ENCODE measurements at places on chromosomes 5 and 9.

GRCh38 chr5:181051841-181052671 lies 12.0 kb downstream of the BTNL9 start:
- DNase-seq: no peak

- no peak for DNase-seq
Observed at GRCh38 chr9:72808446-72808768, 144.4 kb downstream of the ALDH1A1 start.

- peak; percentile 16 for DNase-seq
Observed at GRCh38 chr5:108818613-108819272, 71.0 kb downstream of the FER start.

GRCh38 chr5:150318613-150319483 lies 16.1 kb upstream of the ARSI start:
- DNase-seq: no peak

- DNase-seq: no peak
Observed at GRCh38 chr9:90511711-90512110, 130.9 kb downstream of the DIRAS2 start.

GRCh38 chr9:127662617-127663016 lies 44.2 kb upstream of the CFAP157 start:
- DNase-seq: no peak

DNA sequence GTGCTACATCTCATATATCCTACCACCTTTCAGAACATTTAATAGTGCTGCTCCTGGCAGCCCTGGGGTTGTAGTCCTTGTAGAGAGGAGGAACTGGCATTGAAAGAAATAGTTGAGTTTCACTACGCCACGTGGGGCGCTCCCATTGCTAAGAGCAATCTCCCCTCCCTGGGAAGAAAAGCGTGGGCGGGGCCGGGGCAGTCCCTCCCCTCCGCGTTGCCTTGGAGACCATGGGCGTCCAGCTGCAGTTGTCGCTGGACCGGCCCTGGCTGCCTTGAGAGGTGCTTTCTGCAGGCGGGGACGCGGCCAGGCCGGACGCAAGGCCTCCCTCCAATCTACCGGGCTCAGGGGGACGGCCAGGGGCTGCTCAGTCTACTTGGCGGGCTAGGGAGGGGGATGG lies 368 bp upstream of the CCDC180 start:
- peak; percentile 41 for DNase-seq

DNA sequence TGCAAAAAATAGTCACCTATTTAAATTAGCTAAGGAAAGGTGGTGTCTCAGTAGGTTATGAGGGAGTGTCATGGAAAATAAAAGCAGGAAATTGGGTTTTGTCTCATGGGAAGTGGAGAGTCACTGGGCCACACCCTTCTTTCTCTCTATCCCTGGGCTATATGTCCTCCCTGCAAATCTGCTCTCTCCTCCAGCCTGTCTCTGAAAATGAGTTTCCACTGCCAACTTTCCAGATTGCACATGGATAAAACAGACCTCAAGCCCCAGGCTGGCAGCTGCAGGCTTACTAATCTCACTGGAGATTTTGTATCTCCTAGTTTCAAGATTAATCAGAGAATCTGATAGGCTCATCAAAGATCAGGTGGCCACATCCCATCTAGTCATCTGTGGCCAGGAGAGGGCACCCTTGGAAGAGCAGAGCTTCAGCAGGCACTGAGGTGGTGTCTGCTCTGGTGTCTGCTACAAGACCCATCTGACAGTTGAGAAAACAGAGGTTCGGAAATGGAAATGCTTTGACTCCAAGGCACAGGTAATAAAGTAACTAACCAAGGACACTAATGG lies 178.9 kb downstream of the MSX2 start:
- no peak for DNase-seq

DNA sequence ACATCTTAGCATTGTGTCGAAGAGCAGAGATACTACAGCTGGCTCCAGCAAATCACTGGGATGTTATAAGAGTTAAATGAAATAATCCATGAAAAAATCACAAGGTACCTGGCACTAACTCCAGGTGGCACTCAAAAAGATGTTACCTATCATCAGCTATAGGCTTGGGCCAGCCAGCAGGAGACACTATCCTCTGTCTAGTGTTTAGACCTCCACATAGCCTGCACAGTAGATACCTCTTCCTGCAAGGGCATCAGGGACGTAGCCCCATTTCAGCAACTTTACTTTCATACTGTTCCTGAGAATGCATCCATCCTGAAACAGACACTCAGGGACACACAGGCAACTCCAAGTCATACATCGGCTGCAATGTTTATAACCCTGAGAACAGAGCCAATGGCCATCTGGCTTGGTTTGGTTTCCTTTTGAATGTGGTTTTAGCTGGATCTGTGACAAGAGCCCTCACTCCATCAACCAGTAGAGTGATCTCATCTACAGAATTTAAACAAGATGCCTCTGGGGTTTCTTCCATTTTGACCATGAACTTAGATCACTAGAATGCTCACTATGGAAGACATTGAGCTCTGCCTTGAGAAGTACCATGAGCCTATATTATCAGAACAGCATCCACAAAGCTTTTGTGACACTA lies 69.9 kb downstream of the TLE1 start:
- peak; percentile 91 for DNase-seq

- DNase-seq: no peak
Observed at GRCh38 chr5:58885260-58885659, 302.4 kb downstream of the RAB3C start.

DNA sequence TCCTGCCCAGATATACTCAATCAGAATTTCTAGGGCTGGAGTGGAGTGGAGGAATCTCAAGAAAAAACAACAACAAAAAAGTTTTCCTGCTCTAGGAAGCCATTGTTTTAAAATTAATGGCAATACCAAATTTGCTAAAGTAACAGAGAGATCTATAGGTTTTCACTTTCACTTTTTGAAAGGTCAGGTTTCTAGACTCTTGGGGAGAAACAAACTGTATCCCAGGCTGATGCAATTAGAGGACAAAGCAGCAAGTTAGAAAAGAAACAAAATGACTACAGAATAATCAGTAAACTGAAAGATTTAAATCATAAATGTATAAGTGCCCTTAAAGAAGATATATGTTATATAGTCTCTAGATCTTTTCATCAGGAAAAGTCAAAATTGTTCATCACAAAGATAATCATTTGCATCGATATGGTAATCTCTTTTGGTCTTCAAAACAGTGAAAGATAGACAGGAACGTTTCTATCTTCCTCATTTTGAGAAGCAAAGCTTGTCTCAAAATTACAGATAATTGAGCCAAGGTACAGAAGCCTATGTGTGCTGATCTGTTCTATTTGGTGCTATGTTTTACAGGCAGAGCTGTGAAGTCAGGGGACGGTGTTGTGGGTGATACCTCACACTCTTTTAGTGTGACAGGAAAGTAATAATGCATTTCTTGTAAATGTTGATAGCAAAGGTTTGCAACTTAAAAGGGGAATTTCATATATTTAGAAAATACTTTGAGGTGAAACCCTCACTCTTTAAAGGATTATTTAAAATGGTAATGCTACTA lies 1746.6 kb upstream of the C9orf72 start:
- no peak for DNase-seq

DNA sequence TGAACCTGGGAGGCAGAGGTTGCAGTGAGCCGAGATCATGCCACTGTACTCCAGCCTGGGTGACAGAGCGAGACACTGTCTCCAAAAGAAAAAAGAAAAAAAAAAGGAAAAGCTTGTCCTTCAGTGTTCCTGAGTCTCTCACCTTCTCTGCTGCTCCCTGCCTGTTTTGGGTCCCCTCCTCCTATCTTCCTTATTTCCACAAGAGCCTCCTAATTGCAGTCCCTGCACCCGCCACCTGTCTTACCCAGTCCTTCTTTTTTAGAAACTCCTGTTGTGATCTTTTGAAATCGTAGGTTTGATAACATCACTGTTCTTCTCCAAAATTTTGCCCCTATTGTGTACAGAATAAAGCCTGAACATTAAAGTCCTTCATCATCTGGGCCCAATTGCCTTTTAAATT lies 234.9 kb downstream of the SH3GL2 start:
- DNase-seq: no peak

GRCh38 chr9:90333226-90333625 lies 309.4 kb downstream of the DIRAS2 start:
- DNase-seq: no peak

Data from AG04450 (cell line).